CD4-positive, alpha-beta T cell (primary cell): ENCODE measurements at places on chromosomes 3 and 15.

- no peak for DNase-seq
Measured at GRCh38 chr3:140552898-140553297, 125.0 kb upstream of the TRIM42 start.

GRCh38 chr15:68268405-68268804 lies 9.1 kb upstream of the FEM1B start:
- no peak for DNase-seq

- DNase-seq, result no peak
Measured at GRCh38 chr3:116470605-116471197, 25.4 kb upstream of the LSAMP start.

GRCh38 chr15:69663982-69664381 lies 211.4 kb downstream of the RPLP1 start:
- no peak for DNase-seq

GRCh38 chr3:128322030-128323022 lies 144.4 kb downstream of the DNAJB8 start:
- DNase-seq, result peak; percentile 68

GRCh38 chr3:123479891-123480290 lies 31.0 kb upstream of the ADCY5 start:
- no peak for DNase-seq

DNA sequence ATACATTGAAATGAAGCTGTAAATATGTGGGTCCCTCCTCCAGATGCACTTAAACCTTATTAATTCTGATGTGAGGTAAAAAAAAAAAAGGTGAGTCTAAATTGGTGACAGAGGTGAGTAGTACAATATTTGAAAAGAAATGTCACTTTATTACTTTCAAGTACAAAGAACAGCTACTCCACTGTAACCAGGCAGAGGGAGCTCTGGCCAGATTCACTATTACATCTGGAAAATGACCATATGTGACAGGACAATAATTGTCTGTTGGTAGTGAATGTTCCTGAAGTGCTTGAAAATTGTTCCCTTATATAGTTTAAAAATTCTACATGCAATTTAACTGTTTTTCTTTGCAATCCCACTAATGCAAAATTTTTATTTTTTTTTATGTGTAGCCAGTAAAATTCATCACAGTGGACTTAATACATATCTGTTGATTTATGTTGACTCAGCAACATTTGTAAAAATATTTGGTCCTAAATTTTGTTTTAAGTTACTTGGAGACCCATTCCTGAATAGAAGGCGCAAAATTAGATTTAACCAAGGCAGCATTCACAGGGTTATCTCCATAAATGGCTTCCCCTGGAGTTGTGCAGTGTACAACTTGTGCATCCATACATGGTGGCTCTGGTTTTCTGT lies 231.9 kb upstream of the TBC1D5 start:
- DNase-seq, result no peak

DNA sequence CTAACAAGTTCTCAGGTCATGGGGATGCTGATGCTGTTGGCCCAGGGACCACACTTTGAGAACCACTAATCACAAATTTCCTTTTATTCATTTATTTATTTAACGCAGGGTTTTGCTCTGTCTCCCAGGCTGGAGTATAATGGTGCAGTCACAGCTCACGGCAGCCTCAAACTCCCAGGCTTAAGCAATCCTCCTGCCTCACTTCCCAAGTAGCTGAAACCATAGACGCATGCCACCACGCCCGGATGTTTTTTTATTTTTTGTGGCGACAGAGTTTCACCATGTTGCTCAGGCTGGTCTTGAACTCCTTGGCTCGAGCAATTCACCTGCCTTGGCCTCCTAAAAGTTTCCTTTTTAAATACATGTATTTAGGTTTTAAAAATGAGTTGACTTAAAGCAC lies 20.7 kb upstream of the ISLR2 start:
- DNase-seq, result no peak

DNA sequence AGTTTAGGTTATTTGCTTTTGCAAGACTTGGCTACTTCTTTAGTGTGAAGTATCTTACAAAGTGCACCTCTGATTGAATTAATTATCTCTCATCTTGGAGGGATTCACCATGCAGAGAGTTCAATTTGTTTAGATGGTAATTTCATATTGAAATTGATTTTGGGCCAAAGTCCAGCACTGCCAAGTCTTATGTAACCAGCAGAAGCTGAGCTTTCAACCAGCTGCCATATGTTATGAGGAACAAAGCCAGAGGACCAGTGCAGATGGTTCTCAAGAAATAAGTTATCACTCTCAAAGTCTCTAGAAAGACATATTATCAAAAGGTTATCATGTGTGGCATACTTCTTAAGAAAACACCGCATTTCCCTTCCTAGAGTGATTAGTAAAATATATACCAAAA lies 29.0 kb downstream of the ABHD6 start:
- DNase-seq, result no peak

GRCh38 chr15:58710701-58711100 lies 38.8 kb downstream of the ADAM10 start:
- no peak for DNase-seq

DNA sequence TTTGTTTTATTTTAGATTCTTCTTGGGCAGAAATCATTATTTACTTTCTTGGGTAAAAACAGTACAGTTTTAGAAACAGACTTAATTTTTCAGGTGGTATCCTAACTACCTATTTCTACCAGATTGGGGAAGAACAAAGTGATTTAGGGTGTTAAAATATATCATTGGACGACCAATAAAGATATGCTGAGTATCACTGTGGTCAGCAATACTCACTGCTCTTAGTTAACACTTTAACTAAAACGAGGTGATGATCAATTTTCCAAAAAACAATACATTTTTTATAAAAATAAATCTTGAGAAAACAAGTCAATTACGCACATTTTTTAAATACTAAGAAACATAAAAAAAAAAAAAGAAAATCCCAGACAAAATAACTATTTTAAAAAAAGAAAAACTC lies 3.6 kb downstream of the COPS2 start:
- DNase-seq, result no peak

GRCh38 chr15:75454471-75455378 lies 3.2 kb upstream of the SIN3A start:
- DNase-seq, result peak; percentile 79

DNA sequence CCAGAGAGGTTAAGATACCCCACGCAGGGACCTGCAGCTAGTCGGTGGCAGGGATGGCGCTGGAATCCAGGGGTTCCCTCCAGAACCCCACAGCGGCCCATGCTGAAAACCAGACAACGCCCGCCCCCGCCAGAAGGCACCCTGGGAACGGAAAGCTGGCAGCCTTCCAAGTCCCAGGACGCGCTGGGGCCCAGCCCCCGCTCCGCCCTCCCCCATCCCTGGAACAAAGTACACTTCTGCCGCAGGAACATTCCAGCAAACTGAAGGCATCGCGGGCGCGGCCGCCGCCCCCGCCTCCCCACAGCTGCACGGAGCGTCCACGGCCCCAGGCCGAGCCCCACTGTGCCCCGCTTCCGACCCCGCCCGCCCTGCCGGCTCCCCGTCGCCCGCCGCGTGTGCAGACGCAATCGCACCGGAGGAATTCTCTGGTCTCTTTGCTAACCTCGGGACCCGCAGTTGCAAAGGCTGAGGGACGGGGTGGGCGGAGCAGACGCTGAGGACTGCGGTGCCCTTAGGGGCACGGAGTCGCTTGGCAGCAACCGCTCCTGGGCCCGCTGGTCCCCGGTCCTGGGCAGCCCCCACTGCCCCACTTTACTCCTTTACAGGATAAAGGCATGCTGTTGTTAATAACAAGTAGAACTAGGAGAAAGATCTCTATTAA lies 44.8 kb upstream of the RNU6-1 start:
- peak; percentile 61 for DNase-seq

GRCh38 chr15:40906991-40907802 lies 12.9 kb downstream of the VPS18 start:
- DNase-seq, result peak; percentile 77

GRCh38 chr3:32872487-32873382 lies 54.9 kb downstream of the TRIM71 start:
- no peak for DNase-seq

DNA sequence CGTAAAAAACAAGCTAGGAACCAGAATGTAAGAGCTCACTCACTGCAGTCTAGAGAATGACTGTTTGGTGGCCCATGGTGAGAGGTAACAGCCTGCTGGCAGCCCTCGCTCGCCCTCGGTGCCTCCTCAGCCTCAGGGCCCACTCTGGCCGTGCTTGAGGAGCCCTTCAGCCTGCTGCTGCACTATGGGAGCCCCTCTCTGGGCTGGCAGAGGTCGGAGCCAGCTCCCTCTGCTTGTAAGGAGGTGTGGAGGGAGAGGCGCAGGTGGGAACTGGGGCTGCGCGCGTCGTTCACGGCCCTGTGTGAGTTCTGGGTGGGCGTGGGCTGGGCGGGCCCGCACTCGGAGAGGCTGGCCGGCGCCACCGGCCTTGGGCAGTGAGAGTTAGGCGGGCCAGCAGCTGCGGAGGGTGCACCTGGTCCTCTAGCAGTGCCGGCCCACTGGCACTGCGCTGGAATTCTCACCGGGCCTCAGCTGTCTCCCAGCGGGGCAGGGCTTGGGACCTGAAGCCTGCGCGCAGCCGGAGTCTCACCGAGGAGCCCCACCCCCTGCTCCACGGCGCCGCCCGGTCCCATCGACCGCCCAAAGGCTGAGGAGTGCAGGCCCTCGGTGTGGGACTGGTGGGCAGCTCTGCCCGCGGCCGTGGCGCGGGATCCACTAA lies 420.6 kb downstream of the RBMS3 start:
- no peak for DNase-seq

DNA sequence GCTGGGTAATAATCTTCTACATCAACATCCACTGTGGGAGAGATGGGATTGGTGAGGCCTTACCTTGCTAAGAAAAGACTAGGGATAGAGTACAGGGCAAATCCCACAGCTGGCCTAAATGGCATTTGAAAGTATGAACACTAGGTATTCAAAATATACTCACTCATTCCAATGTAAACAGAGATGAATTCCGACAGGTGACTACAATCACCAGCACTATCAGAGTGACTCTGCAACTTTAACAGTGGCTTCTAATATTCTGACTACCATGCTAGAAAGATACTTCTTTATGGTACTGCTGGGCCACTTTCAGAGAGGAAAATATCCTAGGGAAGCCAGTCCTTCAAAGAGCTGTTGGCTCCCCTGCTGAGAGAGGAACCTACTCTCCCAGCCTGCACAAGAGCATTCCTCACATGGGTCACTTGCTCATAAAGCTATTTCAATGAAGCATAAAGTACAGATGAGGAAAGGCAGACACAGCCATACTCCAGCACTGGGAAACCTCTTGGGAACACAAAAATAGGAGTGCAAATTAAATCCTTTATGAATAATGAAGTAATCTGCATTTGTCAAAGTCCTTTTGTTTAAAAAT lies 21.5 kb upstream of the MAN2C1 start:
- DNase-seq, result no peak

GRCh38 chr15:66849746-66850077 lies 147.7 kb downstream of the SMAD6 start:
- no peak for DNase-seq

DNA sequence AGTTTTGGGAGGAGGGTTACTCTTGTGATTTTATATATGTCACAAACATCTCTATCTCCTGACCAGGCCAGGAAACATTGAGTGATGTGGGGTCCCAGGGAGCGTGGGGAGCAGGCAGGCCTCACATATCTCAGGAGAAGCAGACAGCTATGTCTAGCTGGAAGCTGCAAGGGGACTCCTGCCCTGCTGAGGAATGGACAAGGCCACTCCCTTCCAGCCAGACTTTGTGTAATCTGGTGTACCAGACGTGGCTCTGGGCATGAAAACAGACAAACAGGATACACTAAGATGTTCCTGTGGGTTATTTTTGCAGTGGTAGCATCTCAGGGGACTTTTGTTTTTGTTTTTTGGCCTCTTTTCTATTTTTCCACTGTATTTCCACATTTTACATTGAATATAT lies 23.2 kb downstream of the CYP8B1 start:
- DNase-seq, result no peak

DNA sequence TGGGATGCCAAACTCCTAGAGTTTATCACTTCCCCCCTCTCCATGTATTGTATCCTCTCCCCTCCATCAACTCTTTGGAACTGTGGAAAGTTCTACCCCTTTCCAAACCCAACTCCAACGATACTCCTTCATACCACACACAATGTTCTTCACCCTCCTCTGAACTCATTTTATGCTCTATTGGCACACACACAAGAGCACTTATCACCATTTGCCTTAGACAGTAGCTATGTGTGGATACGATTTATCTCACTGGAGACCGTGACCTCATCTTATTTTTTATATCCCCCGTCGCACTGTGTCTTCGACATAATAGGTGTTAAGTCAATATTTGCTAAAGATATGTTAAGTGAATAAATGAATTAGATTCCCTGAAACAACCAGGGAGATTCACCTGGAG lies 316.5 kb upstream of the PROK2 start:
- no peak for DNase-seq

- no peak for DNase-seq
Measured at GRCh38 chr15:37872661-37873060, 61.8 kb upstream of the TMCO5A start.

GRCh38 chr15:89822951-89823711 lies 8.5 kb upstream of the ANPEP start:
- DNase-seq, result no peak

DNA sequence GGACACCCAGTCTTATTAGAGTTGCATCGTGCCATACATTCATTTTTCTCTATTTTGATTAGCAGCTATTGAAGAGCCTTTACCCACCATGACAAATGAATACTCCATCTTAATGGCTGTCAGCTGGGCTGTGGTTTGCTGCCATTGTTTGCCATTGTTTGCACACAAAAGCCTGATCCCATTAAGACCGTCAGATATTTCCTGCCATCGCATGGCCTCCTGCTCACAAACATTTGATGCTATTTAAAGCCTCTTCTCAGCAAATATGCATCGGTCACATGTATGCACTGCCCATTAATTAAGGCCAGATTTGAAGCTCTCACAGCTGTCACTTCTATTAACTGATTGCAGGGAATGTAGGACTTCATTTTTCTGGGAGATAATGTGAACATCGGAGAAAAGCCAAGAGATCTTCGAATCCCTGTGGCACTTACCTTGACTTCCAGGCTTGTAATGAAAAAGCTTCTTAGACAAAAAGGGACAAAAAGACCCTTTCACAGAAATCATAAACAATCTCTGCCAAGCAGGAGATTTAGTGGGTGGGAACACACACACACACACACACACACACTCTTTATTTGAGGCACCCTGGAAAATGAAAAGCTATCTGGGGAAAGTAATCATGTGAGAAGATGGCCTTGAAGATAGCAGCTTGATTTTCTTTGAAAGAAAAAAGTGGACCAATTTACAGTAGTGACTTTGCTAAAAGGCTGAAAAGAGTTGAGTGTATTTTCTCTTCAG lies 175.4 kb upstream of the NR2E3 start:
- DNase-seq, result no peak

GRCh38 chr3:172096881-172097420 lies 57.6 kb downstream of the FNDC3B start:
- no peak for DNase-seq
